NCI-H1105 treated with DMSO at 0.1 percent for 48 hours (cell line): ENCODE measurements at places on chromosomes 5 and 9.

GRCh38 chr5:112548246-112548881, 129.3 kb upstream of the EPB41L4A start:
- no peak for DNase-seq

- no peak for DNase-seq
Measured at GRCh38 chr9:93496285-93496684, 42.9 kb upstream of the FAM120AOS start.

GRCh38 chr9:93463638-93464248, 10.4 kb upstream of the FAM120AOS start:
- no peak for DNase-seq

DNA sequence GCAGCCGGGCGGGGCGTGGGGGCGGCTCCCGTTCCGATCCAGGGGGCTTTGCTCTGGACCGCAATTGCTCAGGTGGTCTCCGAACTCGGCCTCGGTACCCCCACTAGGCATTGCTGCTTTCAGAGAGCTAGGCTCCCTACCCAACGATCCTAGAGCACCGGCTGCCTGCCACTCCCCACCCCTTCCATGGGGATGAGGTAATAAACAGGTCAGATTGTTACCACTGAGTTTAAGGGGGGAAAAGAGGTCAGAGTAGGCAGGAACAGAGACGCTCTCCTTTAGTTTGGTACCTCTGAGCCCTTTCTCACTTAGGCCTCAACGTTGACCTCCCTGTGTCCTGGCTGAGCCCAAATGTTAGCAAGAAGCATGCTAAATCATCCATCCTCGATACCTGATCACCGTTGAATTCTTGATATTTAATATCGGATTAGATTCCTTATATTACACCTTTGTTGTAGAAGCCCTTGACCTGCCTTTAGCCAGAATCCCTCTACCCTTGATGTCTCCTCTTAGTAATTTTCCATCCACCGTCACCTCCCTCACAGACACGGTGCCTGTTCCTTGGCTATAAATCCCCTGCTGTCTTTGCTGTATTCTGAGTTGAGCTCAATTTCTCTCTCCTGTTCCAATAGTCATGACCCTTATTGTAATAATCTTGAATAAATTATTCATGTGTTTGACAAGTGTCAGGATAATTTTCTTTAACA, 588 bp upstream of the PLPP1 start:
- DNase-seq: peak; percentile 45

GRCh38 chr5:173051746-173052145, 4.4 kb upstream of the CREBRF start:
- no peak for DNase-seq

DNA sequence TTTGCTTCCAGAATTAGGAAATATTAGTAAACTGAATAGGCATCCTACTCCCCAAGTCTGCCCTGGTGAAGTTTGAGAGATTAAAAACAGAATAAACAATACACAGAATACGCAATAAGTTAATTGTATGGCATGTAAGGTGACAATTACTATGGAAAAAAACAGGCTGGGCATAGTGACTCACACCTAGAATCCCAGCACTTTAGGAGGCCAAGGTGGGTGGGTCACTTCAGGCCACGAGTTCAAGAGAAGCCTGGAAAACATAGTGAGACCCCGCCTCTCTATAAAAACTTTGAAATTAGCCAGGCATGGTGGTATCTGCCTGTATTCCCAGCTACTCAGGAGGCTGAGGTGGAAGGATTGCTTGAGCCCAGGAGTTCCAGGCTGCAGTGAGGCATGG, 64.2 kb upstream of the SUSD1 start:
- DNase-seq: no peak

DNA sequence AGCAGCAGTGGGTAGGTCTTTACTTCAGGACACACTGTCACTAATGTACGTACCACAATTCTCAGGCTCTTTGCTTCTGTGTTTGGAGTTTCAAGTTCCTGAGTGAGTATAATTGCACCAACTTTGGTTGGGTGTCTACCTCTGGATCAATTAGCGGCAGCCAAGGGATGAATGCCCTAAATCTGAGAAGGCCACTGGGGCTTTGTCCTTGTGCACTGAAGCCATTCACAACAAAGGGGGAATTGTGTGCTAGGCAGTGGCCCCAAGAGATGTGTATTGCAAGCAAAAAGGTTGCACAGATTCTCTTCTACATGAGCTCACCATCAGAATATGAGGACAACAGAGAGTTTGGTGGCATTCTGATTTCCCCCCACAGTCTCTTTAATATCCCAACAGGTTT, 3.9 kb upstream of the PHF24 start:
- no peak for DNase-seq

DNA sequence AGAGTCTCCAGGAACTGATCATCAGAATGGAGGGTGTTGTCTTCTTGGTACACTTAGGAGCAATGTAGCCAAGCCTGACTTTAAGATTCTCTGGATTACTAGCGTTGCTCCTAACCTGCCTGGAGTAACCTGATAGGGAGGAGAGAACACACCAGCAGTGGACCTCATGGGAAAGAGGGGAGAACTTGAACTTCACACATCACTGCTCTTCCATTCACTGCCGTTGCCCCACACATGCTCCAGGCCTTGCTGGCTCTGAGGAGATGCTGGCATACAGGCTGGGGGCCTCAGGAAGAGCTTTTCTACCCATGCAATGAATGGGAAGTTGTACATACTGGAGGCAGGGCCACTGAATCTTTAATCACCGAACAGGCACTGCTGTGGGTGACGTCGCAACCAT, 60.3 kb upstream of the ADAMTS16 start:
- no peak for DNase-seq

DNA sequence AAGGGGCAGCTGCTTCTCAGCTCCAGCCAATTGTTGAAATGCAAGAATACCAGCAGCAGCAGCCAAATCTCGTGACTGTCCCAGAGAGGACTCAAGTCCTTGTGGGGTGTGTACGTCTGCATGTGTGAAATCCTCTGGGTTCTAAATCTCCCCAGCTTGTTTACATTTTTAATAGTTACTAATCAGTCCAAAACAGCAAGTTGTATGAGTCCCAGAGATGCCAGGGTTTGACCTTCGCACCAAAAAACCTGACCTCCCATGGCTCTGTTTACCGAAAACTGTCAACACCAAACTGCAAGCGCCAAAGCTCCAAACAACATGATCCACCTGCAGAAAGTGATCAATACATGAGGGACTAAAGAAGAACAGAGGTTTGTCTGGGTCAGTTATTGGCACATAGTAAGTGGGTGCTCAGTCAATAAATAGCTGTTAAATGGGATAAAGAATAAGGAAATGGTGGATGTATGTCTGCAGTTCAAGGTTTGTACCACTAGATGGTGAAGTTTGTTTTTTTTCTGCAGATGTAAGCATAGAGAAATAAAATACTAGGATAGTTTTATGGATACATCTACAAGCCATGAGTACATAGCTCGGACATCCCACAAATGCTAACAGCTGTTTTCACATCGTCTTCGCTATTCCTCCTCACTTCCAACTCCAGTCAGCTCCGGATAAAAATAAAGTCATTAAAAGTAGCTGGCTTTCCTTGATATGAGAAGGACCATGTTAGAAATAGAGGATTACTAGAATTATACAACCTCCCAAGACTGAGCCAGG, 85.3 kb upstream of the ADRB2 start:
- DNase-seq: peak; percentile 26

GRCh38 chr9:103755986-103756385, 338.1 kb upstream of the SMC2 start:
- no peak for DNase-seq

DNA sequence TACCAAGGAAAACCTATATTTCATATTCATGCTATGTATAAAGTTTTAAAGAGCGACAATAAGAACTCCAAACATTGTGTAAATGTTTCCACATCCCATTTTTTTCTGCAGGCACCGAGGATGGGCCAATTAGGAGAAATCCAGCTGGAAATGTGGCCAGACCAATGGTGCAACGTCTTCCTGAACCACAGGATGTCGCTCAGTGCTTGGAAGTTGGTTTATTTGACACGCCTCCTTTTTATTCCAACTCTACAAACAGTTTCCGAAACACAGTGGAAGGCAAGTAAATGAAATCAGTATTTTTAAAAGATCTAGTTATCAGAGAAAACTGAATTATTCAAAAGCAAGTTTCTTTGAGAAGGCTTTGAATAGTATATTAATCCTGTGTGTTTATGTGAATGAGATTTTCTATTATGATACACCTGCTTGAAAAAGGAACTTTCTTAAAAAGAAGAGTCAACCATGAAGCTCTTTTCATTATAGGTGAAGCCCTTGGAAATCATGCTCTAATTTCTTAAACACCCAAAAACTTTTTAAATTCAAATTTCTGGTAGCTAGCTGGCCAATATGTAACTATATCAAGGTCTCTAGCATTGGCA, 9.1 kb downstream of the TYRP1 start:
- DNase-seq: no peak
